ENCODE measurements at places on chromosomes 12 and 14.

DNA sequence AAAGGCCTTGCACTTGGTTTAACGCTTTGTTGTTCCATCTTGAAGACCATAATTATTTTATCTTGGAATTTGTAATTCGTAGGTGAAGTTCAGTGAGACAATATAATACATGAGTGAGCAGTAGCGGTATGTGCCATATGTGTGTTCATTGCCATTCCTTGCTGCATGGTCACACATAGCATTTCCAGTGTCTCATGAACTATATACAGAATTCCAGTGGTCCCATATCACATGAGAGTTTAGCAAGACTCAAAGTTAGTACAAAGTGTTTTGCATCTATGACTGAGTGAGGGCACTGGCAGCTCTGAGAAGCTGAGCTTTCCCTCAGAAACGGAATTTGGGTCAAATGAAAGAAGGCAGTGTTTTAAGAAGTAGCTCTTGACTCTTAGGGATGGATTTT is 359.8 kb downstream of the FOXG1 start:
- DNase-seq, result no peak

DNA sequence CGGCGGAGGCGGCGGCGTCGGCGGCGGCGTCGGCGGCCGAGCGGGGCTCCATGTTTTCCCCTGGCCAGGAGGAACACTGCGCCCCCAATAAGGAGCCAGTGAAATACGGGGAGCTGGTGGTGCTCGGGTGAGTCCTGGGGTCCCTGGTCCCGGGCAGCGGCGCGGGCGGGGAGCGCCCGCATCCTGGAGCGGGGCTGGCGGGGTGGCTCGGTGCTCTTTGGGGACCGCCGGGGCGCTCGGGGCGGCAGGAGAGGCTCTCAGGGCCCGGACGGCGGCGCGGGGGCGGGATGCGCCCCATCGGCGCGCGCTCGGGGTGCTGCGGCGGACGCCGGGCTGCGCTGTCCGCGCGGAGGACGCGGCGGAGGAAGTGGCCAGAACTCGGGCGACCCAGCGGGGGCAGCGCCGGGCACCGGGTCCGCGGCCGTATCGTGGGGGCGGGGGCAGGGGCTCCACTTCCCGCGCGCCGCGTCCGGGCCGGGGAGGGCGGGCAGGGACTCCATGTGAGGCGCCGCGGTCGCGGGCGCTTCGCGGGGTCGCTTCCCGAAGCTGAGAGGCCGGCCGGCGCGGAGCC is 485 bp downstream of the PELI2 start:
- DNase-seq, result no peak

DNA sequence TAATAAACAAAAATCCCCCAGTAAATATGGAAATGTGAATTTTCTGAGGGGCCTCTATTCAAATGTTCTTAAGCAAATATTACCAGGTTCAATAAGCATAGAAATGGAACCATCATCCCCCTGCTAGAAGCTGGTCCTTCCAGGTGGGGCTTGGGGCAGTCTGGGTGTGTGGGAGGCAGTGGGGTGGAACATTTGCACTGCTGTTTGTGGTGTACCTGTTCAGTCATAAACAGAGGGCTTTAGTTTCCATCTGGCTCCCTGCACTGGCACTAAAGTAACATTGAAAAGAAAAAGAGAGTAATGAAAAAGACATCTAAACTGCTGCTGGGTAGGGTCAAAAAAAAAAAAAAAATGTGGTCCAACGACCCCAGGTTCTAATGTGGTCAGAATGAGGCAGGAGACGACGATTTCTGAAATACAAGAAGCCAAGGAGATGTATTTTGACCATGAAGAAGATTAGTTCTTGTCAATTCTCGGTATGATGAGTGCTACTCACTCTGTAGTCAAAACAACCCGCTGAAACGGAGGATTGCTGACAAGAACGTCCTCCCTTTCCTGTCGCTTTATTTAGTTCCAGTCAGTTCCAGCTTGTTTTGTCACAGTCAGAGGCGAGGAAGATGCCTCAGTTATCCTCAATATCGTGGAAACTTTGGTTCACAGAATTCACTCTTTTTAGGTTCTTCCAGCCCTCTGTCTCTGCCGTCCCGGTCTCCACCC is 44.2 kb upstream of the MANSC4 start:
- no peak for DNase-seq

DNA sequence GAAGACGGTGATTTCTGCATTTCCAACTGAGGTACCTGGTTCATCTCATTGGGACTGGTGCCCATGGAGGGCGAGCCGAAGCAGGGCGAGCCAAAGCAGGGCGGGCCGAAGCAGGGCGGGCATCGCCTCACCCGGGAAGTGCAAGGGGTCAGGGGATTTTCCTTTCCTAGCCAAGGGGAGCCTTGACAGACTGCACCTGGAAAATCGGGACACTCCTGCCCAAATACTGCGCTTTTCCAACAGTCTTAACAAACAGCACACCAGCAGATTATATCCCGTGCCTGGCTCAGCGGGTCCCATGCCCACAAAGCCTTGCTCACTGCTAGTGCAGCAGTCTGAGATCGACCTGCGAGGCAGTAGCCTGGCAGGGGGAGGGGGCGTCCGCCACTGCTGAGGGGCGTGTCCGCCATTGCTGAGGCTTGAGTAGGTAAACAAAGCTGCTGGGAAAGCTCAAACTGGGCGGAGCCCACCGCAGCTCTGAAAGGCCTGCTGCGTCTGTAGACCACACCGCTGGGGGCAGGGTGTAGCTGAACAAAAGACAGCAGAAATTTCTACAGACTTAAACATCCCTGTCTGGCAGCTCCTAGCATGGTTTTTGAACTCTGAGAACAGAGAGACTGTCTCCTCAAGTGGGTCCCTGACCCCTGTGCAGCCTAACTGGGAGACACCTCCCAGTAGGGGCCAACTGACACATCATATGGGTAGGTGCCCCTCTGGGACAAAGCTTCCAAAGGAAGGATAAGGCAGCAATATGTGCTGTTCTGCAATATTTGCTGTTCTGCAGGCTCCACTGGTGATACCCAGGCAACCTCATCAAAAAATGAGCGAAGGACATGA is 77.2 kb downstream of the BAZ1A start:
- no peak for DNase-seq

DNA sequence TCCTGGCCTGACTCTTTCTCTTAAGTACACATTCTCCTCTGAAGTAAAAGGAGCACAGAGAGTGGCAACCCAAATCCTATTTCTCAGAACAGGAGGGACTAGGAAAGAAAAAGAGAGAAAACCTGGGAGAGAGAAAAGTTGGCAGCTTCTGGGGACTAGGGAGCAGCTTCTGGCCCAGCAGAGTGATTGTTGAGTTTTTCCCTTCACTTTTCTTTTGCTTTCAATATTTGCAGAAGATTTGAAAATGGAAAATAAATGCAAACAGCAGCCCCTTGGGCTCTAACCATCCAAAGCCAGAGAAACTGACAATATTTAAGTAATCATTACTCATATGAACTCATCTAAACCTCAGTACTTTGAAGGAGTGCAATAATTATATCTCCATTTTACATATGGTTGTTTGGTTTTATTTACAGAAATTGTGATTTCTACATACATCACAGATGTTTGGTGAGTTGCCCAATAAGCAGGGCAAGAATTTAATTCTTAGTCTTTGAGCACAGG is 28.8 kb upstream of the IGF1 start:
- no peak for DNase-seq

GRCh38 chr12:48618541-48618940 is 48.7 kb upstream of the LALBA start:
- peak; percentile 47 for DNase-seq

DNA sequence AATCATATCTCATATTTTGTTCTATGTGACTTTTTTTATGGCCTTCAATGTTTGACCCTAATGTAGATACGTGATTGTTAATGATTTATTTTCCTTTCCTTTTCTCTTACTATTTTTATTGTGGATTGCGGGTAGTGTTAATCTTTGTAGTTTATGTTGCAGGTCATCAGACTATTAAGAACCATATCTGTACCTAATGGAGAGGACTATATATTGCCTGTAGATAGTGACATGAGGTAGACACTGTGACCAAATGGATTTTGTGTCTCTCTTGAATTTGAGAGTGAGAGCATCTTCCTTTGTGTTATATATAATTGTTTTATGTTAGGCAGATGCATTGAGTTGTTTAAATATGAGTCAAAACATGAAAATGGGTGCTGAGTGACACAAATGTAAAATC is 543.4 kb upstream of the MGAT4C start:
- DNase-seq, result no peak

DNA sequence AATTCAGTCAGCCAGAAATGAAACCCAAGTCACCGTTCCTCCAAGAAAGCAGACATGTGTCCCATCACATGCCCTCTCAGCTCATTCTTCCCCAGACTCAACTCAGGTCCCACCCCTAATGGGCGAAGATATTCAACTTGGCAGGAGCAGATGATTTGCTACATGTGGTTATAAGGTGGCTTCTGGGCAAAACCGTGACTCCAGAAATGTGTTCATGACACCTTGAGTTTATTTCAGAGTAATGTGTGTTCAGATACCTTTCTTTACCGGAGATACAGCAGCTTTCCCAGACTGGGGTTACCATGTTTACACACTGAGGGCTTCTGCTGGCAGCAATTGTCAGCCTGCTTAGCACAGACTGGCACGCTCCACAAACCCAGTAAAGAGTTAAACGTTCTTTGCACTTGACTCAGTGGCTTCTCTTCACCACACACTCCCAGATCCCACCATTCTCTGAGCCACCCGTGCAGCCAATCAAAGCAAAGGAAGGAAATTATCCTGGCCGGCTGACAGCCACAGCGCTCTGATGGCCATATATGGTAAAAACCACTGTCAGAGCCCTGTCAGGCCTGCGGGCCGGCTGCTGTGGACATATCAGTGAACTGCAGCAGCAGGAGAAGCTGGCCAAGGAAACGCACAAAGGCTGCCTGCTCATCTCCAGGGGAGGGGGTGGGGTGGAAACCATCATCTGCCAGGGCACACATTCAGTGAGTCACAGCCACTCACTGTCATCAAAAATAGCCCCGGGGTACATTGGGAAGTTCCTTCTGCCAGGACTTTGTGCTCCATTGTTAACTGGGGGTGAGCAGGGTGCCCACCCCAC is 39.9 kb downstream of the CORO1C start:
- peak; percentile 53 for DNase-seq

GRCh38 chr12:109464642-109465351 is 12.3 kb downstream of the KCTD10 start:
- DNase-seq, result no peak

- DNase-seq, result no peak
These were observed 93.1 kb downstream of the DDHD1 start for GRCh38 chr14:53060046-53060445.

- DNase-seq, result no peak
These were observed 62.2 kb downstream of the GNG2 start for GRCh38 chr14:51922624-51923023.

DNA sequence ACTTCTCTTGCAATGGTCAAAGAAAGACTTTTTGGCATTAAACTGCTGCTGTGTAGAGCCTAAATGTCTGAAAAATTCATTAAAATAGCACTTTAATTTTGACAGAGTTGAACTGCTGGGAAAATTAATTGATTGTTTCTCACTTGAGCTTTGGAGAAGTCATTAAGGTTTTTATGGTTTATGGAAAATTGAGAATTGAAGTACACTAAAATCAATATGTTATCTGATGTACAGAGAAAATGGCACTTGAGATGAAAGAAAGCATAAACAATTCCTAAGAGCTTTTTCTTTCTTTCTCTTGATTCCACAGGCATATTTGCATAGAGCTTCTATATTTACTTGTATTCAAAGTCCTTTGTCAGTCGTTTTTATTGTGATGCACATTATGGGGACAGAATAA is 188.5 kb upstream of the CAND1 start:
- DNase-seq, result no peak

GRCh38 chr14:61530296-61530695 is 165.0 kb upstream of the HIF1A start:
- DNase-seq, result no peak

DNA sequence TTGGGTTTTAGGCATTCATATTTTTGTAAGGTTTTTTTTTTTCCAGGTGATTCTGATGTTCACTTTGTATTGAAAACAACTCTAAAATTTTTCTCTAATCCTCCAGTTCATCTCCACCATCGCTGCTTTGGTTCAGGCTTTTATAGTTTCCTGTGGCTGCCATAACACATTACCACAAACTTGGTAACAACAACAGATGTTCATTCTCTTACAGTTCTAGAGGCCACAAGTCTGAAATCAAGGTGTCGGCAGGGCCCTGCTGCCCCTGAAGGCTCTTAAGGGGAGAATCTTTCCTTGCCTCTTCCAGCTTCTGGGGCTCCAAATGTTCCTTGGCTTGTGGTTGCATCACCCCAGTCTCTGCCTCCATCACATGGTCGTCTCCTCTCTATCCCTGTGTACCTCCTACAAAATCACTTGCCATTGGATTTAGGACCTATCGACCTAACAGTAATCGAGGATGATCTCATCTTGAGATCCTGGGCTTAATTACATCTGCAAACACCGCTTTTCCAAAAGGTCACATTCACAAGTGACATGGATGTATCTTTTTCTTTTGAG is 55.2 kb downstream of the PELI2 start:
- no peak for DNase-seq

DNA sequence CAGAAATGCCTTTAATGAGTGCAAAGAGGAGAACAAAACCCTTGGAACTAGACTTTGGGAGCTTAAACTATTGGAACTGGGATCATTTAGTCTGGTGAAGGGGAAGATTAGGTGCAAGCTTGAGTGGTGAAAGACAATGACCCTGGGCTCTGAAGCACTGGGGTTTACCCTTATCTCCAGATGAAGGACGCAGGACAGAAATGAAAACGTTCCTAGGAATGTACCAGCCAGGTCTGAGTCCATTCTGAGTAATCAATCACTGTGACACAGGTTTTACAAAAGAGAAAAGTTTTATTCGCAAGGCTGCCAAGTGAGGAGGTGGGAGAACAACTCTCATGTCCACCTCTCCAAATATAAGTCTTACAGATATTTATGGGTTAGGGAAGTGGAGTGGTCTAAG is 249.1 kb downstream of the LRIG3 start:
- no peak for DNase-seq

GRCh38 chr12:63238892-63239291 is 87.9 kb upstream of the AVPR1A start:
- DNase-seq, result no peak

DNA sequence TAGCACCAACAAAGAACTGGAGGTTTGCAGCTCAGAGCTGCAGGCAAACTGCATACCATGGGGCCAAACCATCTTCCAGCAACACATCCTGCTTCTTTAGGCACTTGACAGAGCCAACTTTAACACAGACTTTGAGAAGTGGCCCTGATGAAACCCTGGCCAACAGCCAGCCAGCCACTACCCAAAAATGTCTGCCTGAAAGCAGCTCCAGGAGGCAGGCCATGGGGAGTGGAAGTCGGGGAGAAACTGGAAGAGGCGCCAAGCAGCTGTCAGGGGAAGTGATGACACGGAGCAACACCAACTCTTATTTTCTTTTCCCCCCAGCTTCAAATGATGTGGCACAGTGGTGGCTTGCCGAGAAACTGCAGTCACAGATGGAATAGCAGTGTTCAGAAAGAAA is 110.9 kb upstream of the PLXNC1 start:
- no peak for DNase-seq

GRCh38 chr12:132907216-132907615 is 19.8 kb upstream of the CHFR start:
- DNase-seq, result no peak

- DNase-seq, result no peak
These were observed 25.1 kb downstream of the TEP1 start for GRCh38 chr14:20388159-20388558.

- DNase-seq, result no peak
These were observed 10.9 kb downstream of the RNF212B start for GRCh38 chr14:23248601-23249000.

- no peak for DNase-seq
These were observed at the start of gene RASSF8 for GRCh38 chr12:25958428-25959070. Gene RASSF8 (plus strand): TSS chr12:25958682. CDS start chr12:26055344, 96,662 bp downstream.

- no peak for DNase-seq
These were observed at the start of gene OR4K2 for GRCh38 chr14:19874842-19875241. Gene OR4K2 (plus strand): TSS chr14:19875142. CDS start chr14:19876268, 1,126 bp downstream.

GRCh38 chr14:45359746-45360145 is 106.7 kb upstream of the MIS18BP1 start:
- DNase-seq, result no peak

- no peak for DNase-seq
These were observed 154.1 kb upstream of the SYT10 start for GRCh38 chr12:33593753-33594152.

Data from stimulated activated CD8-positive, alpha-beta memory T cell treated with anti-CD3 and anti-CD28 coated beads, Interleukin-7, amount 100 ng/mL, for 24 hours (primary cell).